ENCODE measurements at places on chromosomes 13 and 19.
A peak's percentile ranks its signal among the peaks of the same experiment; 100 is the strongest.

DNA sequence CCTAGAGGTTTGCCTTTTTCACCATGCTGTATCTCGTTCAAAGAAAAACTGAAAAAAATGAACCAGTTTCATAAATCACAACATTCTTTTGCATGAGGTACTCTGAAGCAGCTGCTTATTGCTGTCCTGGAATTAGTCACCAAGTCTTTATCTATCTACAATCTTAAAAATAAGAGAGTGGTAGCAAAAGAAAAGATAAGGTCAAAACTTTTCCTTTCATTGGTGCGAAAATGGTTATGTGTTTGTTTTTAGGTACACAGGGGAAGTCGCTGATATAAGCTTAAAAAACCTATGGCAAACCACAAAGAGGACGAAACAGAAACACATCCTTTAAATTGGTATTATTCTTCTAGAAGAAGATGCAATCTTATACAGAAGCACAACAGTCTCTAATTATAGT is 20.7 kb downstream of the OBI1 start:
- no peak for DNase-seq

GRCh38 chr13:75770592-75771011 is 134.5 kb downstream of the LMO7 start:
- DNase-seq = peak; percentile 54

- no peak for DNase-seq
These were observed 72.5 kb upstream of the MTIF3 start for GRCh38 chr13:27522847-27523246.

DNA sequence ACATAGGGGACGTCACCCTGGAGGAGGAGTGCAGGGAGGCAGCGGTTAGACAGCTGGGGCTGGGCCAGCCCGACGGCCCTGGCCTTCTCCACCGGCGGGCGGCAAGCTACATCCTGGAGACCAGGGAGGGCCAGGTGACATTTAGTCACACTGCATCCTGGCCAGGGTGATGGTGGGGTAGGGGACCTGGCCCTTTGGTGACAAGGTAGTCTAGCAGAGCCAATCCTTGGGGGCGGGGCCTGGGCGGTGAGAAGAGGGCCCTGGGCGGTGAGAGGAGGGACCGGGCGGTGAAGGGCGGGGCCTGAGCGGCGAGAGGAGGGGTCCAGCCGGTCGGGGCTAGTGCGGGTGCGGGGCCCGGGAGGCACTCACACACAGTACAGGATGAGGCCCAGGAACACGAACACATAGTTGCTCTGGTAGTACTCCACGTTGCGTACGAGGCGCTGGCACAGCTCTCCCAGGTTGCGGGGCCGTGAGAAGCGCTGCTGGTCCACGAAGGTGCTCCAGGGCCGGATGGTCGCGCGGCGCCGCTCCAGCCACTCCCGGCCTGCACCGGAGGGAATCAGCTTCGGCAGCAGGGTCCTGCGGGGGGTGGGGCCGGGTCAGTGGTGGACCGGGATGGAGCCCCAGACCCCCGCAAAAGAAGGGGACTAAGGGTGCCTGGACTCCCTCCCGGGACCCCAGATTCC is 610 bp downstream of the RABAC1 start:
- DNase-seq = peak; percentile 82

GRCh38 chr19:50743537-50743936 is 20.4 kb downstream of the CLEC11A start:
- DNase-seq = no peak

DNA sequence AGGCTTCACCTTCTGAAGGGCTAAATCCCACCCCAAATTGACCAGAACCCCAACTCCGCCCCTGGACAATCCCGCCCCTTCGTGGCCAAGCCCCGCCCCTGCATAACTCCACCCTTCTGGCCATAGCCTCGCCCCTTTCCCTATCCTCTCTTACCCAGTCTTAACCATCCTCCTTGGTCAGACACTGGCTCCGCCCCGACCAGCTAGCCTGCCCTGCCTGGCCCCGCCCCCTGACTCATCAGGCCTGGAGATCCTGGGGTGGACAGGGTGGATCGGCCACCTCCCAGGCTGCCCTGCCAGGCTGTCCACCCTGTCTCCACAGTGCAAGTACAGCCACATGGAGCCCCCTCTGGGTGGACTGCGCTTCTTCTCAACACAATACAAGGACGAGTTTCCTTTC is 8.0 kb upstream of the ZNF358 start:
- peak; percentile 82 for DNase-seq

DNA sequence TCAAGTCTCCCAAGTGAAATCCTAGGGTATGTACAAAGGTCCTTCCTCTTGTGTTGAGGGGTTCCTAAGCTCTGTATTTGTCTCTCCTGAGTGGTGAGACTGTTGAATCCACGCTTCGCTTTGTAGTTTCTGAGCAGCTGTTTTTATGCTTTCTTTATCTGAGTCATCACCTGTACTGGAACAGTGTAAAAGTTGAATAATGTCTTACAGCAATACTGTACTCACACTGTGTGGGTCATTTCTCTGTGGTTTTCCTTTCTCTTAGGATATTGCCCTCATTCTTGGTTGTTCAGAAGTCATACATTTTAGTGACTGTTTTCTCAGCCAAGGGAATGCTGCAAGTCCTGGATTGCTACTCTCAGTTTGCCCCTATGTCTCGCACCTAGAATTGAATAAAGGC is 1596.6 kb downstream of the SLITRK5 start:
- peak; percentile 54 for DNase-seq

- DNase-seq = no peak
These were observed 520 bp downstream of the LGALS4 start for GRCh38 chr19:38812009-38812840.

DNA sequence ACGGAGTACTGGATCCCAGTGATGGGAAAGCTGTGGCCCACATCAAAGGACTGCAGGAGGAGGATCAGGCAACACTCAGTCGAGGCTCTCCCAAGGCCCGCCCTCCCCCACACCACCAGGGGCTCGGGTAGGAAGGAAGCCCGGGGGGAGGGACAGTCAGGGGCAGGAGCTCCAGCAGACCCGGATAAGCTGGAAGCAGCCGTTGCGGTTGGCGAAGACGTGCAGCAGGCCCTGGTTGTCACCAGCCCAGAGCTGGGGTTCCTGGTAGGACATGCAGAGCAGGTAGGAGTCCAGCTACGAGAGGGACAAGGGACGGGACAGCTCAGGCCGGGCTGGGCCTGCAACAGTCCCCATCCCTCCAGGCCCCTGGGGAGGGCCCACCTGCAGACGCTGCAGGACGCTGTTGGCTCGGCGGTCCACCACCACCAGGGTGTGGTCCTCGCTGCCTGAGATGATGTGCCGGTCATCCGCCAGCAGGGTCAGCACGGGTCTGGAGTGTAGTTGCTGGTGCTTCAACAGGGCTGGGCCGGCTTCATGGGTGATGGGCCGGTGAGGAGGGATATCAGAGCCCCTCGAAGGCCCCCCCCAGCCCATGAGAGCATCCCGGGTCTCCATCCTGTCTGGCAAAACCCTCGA is 1.9 kb downstream of the GNG14 start:
- DNase-seq = no peak

GRCh38 chr19:10800488-10800887 is 35.5 kb downstream of the TMED1 start:
- no peak for DNase-seq

DNA sequence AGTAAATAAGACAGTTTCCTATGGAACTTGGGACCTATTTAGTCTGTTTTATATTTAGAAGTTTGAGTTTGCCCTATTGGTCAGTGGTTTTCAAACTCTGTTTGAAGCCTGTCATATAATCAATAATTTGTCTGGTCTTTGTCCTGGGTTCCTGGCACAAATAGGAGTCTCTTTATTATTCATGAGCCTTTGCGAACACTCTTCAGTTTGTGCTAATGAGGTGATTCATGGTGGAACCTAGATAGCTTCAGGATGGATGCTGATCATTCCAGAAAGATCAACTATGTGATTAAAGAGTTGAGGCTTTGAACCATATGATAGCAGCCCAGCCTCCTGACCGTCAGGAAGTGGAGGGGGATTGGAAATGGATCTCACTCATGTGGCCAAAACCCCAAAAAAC is 10.0 kb upstream of the VWA8 start:
- no peak for DNase-seq

GRCh38 chr13:75687150-75687763 is 51.1 kb downstream of the LMO7 start:
- DNase-seq = peak; percentile 77

- no peak for DNase-seq
These were observed 37.3 kb downstream of the IL12RB1 start for GRCh38 chr19:18049385-18049784.

DNA sequence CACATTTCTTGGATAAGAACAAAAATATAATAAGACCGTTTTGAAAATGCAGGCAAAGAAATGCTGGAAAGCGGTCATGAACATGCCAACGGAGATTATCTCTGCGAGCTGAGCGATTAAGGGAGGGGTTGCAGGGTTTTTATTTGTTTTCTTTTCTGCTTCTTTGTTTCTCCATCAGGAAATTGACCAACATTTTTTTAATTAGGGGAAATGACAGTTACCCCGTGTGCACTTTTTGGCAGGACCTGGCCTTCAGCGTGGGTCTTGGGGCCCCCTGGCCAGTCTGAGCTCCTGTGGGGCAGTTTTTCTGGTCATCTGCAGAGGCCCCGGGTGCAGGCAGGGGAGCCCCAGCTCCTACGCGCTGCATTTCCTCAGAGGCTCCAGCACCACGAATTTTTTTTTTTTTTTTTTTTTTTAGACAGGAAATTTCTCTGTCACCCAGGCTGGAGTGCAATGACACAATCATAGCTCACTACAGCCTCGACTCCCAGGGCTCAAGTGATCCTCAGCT is 31.3 kb upstream of the HOMER3 start:
- no peak for DNase-seq

Measured in epithelial cell of esophagus (primary cell).